Stimulated activated CD4-positive, alpha-beta T cell treated with anti-CD3 and anti-CD28 coated beads, TNF-alpha, amount 100 ng/mL, for 24 hours (primary cell): ENCODE measurements at places on chromosomes 7 and 10.

DNA sequence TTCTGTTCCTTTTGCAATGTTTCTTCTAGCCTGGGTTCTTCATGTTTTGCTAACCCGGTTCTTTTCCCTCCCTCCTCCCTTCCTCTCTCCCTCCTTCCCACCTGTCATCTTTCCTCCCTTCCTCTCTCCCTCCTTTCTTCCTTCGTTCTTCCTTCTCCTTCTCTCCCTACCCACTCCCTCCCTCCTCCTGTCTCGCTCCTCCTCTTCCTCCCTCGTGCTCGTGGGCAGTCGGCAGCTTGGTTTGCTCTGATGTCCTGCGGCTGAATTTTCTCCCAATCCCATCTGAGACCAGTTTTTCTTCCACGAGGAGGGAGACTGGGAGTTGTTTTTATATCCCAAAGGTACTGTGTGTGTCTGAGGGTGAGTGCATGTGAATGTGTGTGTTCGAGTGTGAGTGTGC, 43.6 kb upstream of the DIP2C start:
- no peak for DNase-seq

GRCh38 chr10:89454561-89455347, 40.4 kb downstream of the IFIT5 start:
- no peak for DNase-seq

DNA sequence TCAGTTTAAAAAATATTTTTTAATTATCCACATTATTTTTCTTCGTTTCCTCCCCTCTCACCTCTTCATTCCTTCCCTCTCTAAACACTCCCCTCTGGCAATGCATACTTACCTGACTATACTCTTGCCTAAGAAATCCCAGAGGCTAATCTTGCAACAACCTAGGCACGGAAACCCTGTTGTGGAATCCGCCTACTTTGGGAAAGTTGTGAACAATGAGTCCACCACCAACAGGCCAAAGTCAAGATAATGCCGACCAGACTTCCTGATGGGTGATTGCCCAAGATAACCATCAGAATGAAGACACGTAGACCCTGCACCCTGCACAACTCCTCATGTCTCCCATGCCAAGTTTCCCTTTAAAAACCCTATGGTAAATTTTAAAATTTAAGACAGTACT, 521.5 kb downstream of the KIF20B start:
- DNase-seq: no peak

DNA sequence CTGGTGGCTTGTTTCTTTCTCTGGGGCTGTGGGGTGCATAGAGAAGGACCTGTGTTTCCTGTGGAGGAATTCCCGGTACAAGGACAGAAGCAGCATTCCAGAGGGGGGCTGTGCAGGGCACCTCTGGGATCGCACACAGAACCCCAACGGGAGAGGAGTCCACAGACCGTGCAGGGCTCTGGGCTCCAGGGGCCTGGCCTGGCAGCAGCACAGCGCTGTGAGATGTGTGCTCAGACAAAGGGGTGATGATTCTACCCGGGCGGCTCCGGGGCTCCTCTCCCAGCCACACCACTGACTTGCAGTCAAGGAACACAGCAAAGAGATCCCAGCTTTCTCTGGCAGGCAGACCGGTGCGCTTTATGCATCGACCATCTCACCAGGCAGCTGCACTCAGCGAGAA, 6.9 kb upstream of the SHH start:
- DNase-seq: no peak

GRCh38 chr7:15658247-15658646, 28.2 kb downstream of the MEOX2 start:
- DNase-seq: no peak

DNA sequence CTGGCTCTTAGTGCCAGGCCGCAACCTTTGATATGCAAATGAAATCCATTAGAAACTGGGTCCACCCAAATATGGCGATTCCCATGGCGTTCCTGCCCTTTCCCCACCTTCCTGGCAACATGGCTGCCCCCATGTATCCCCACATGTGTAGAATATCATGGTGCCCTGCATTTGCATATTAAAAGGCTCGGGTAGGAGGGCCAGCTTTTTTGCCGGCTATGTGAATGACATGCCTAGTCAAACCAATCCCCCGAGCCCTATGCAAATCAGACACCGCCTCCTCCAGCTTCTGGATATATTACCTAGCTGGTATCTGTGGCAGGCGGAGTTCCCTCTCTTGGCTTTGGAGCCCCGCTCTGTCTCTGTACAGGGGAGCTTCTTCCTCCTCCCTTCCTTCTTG, 18.3 kb downstream of the MMS19 start:
- DNase-seq: no peak

DNA sequence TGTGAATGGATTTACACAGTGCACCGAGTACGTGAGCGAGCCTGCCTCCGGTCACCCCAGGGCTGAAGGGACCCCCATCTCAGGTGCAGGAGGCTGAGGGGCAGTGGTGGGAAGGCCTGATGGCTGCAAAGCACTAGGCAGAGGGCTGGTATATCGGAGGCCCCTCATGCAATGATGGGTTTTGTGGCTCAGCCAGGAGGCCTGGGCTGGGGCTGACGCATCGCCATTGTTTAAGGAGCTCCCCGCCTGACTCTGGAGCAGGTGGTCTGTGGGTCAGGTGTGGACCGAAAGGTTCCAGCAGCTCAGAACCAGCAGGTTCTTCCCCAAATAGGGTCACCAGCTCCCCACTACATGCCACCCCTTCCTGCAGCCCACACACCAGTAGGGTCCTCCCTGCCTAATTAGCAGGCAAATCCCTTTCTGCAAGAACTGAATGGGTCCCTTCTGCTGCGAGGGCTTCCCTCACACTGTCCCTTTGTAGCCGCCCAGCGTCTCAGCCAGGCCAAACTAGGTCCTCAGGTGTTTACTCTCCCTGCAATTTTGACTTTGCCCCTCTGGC, 33.0 kb downstream of the OAT start:
- no peak for DNase-seq

- DNase-seq: no peak
Observed at GRCh38 chr10:73959484-73960243, 38.3 kb upstream of the VCL start.

DNA sequence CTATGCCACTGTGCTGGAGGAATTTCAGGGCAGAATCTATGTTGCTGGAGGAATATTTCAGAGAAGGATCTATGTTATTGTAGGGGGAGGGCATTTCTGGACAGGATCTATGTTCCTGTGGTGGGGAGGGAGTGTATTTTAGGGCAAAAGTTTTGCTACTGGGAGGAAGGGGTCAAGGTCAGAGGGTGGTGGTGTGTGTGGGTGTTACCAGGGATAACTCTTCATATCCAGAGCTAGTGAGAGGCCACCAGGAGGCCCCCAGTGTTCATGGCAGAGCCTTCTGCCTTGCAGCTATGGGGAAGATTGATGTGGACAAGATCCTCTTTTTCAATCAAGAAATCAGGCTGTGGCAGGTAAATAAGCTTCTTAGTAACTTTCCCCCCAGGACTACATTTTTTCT, 2.0 kb upstream of the STRA8 start:
- DNase-seq: no peak

GRCh38 chr7:2886900-2887299, 42.8 kb upstream of the GNA12 start:
- DNase-seq: peak; percentile 22

DNA sequence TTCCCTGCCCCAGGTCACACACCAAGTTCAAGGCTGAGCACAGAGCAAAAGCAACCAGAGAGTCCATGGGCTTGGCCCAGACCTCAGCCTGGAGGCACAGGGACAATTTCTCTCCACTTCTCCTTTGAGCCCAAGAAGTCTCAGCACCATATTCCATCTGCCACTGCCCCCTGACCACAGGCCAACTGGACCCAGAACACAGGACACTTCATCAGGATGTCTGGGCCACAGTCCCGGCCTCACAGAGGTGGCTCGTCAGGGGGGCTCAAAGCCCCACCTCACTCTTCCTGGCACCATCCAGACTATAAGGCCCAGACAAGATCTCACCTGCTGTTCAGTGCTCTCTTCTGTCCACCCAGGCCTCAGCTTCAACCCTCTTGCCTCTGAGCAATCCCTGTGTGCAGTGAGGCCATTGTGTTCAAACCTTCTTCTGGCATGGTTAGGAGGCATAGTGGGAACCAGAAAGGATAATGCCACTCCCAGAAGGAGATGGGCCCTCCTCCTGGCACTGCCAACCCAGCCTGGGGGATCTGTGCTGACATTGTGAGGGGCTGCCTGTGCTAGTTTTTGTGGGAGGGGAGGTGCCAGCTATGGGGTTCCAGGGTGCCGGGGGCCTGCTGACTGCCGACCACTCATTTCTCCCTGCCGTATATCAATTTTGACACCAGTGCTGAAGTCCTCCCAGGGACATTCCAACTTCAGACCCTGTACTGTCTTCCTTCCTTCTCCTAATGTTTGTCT, 49.7 kb upstream of the ANTXRL start:
- no peak for DNase-seq

- no peak for DNase-seq
Observed at GRCh38 chr7:119925581-119926289, 347.2 kb upstream of the KCND2 start.

DNA sequence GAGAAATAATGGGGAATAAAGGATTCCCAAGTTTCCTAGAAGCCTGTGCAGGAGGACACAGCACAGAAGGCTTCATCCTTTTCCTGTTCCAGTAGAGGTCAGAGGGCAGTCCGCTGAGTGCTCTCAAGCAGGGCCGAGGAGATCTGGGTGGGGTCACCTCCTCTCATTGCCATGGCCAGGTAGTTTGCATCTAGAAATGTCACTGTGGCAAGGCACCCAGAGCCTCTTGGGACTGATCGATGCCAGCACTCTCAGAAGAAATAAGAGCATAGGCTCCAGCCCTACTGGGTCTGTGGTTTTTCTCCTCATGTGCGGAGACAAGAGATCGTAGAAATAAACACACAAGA, 7.9 kb downstream of the NUB1 start:
- no peak for DNase-seq

DNA sequence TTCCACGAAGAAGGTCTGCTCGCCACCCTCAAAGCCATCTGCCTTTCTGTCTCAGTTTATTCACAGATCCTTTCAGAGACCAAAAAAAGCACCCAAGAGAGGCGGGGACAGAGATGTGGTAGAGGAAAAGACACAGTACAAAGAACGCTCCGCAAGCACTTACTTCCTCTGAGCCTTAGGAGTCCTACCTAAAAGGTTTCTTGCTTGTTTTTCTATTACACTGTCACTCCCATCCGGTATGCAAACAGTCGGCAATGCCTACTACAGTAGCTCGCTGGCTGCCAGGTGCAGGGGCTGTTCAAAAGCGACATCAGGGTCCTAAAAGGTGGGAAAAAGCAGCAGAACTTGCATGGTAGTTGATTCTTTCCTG, 816 bp downstream of the TECPR1 start:
- DNase-seq: no peak

DNA sequence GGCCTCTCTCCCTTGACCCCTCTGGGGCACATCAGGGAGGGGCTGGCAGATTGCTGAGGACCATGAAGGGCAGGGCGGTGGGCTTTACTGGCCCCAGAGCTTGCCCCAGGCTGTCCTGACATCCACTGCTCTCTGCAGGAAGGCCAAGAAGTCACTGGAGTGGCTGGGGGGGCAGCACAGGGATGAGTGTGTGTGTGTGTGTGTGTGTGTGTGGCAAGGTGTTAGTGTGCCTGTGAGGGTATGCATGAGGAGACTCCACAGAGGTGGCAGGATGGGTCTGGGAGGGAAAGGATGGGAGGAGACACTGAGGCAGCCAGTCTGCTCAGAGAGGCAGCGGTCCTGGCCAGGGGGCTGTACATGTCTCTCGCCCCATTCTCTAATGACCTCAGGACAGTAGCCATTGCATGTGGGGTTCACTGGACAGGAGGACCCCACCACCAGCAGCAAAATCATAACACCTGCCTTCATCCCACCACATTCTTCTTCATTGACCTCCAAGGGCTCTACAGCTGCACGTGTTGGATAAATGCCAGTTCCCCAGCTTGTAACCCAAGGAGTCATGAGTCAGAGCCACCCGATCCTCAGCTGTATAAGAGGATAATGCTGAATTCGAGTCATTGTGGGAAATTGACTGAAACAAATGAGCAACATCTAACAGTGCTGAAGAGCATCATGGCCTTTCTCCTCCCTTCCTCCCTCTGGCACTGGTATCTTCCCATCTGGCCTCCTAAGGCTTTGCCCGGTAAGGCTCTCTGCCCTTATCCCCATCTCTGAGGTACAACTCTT, 720.5 kb downstream of the GRID1 start:
- DNase-seq: no peak

GRCh38 chr10:2278363-2278762, 541.0 kb upstream of the ADARB2 start:
- no peak for DNase-seq

- no peak for DNase-seq
Observed at GRCh38 chr10:56035489-56035888, 325.6 kb downstream of the ZWINT start.
